CD4-positive, alpha-beta T cell treated with Interleukin-12 subunit alpha and Interleukin-12 subunit beta, for 1 hour (primary cell): ENCODE measurements at places on chromosomes 1 and 21.

GRCh38 chr1:162385702-162386101, 4.2 kb downstream of the C1orf226 start:
- no peak for DNase-seq

DNA sequence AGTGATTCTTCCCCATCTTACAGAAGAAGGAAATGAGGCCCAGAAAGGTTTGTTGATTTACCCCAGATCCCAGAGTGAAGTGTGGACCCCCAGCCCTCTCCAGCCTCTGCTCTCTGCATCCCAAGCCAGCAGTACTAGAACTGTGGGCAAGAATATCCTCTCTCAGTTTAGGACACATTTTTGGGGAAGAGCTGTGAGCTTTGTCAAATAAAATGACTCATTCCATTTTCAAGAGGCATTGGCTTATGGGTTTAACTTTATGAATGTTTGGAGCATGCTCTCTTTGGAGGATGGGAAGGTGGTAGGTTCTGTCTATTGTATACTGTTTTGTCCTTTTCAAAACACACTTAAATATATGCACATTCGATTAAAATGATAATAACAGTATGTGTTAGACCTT, 70.6 kb upstream of the CNTN2 start:
- no peak for DNase-seq

- no peak for DNase-seq
Observed at GRCh38 chr1:1461721-1462317, 9.7 kb upstream of the ATAD3B start.

- no peak for DNase-seq
Observed at GRCh38 chr1:185059950-185060571, 14.7 kb downstream of the RNF2 start.

GRCh38 chr1:29414086-29414485, 177.8 kb downstream of the PTPRU start:
- no peak for DNase-seq

- no peak for DNase-seq
Observed at GRCh38 chr1:245516284-245516759, 361.5 kb downstream of the KIF26B start.

DNA sequence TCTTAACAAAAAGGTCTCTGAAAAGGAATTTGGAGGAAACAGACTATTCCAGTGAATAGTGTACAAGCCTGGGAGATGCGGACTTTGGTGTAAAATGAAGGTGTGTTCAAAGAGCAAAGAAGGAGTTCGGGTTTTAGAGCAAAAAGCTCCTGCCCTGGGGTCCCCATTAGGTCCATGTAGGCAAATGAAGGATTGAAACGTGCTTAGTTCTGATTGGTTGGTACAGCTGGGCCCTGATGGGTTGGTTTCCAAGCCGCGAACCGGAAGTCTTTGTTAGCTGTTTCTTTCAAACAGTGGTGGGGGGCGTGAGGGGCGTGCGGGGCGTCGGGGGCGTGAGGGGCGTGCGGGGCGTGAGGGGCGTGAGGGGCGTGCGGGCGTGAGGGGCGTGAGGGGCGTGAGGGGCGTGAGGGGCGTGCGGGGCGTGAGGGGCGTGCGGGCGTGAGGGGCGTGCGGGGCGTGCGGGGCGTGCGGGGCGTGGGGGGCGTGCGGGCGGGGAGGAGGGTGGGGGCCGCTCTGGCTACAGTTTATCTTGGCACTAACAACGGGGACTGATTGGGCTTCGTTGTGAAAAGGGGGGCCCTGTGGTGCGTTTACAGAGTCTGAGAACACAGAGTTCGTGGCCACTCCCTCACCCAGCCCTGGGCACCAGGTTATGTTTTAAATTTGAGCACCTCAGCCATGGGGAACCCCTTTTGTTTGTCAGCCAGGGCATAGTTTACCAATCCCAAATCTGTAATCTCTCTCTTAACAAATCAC, 29.4 kb downstream of the LRRC3 start:
- no peak for DNase-seq

- DNase-seq = no peak
Observed at GRCh38 chr1:9912264-9912936, 2.3 kb upstream of the CTNNBIP1 start.

- no peak for DNase-seq
Observed at GRCh38 chr1:230087028-230087716, 20.1 kb downstream of the GALNT2 start.

- DNase-seq = peak; percentile 56
Observed at GRCh38 chr1:16905110-16905867, 9.5 kb downstream of the RNU1-2 start.

- DNase-seq = no peak
Observed at GRCh38 chr1:17658837-17659236, 96.3 kb upstream of the ACTL8 start.

GRCh38 chr1:48164571-48164970, 57.9 kb upstream of the SLC5A9 start:
- DNase-seq = no peak

GRCh38 chr1:156895927-156896326, 2.4 kb downstream of the PEAR1 start:
- no peak for DNase-seq
